Spinal cord (tissue), 10 donors: ENCODE measurements at places on chromosomes 7 and 10. TPM values are rescaled to one million over a fixed set of nuclear protein-coding genes. Genes with fewer than 3 reads are reported as not detected.

Gene OR2A1
- 0.10 TPM for total RNA-seq

Gene ZNF273
- total RNA-seq: 22.7 TPM

Gene CHRM2
- 5.3 TPM for total RNA-seq

Gene ANKMY2
- total RNA-seq: 61.3 TPM

Gene WASHC2C
- 41.4 TPM for total RNA-seq

Gene GJC3
- total RNA-seq: 4.5 TPM

DNA sequence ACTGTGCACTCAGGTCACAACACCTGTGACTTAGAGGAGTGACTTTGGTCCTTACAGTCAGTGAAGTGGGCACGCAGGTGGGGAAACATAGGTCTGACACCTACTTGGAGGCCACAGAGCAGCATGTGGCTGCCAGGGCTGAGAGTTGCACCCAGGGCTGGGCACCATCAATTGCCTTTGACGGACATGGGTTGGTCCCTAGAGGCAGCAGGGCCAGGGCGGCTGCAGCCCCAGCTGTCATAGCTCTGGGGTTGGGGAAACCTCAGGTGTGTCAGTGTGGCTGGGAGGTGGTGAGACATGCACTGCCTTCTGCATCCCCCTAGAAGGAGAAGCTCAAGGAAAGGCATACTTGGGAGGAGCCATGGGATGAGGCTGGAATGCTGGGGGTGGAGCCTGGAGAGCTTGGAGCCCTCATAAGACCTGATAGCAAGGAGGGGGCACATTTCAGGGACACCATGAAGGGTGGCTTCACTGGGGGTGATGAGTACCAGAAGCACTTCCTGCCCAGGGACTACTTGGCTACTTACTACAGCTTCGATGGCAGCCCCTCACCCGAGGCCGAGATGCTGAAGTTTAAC, at the start of gene INMT:
TSS of gene INMT (plus strand) at position 440 of the 578 bp plus-strand sequence. CDS start at position 456, 16 bp downstream.
- peaks cover 42% of the 10 kb centered on the region for H3K4me1 ChIP-seq
- peak within 1 kb of the TSS; percentile 47 for H3K27ac ChIP-seq
- no peak within 1 kb of the TSS for H3K4me3 ChIP-seq
- H3K36me3 ChIP-seq: no peaks in the 10 kb centered on the region

DNA sequence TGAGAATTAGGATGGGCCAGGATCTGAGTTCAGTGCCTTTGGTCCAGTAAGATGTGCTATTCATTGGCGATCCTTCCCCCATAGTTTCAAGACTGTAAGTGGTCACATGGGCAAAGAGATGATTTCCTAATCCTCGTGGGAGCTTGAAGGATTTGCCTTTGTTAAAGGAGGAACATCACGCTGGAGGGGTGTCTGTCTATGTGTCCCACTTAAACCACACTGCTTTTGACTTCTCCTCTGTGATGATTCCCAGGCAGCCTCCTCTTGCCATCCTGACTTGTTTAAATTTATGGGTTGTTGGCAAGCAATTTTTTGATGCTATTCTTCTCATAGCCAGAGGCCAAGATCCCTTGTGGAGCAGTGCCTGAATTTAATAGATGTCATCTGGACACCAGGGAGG, 154.0 kb downstream of the TCF7L2 start:
- H3K27ac ChIP-seq: no peak overlapping the region
- peaks cover 22% of the 10 kb centered on the region for H3K4me1 ChIP-seq
- H3K27me3 ChIP-seq: no peaks in the 10 kb centered on the region
- H3K4me3 ChIP-seq: no peak overlapping the region
- DNase-seq: no peak
- H3K36me3 ChIP-seq: no peaks in the 10 kb centered on the region

GRCh38 chr7:70480927-70481569, 650.9 kb upstream of the GALNT17 start:
- no peak overlapping the region for H3K4me3 ChIP-seq
- no peak for DNase-seq
- no peaks in the 10 kb centered on the region for H3K4me1 ChIP-seq
- no peaks in the 10 kb centered on the region for H3K27me3 ChIP-seq
- no peaks in the 10 kb centered on the region for H3K36me3 ChIP-seq

DNA sequence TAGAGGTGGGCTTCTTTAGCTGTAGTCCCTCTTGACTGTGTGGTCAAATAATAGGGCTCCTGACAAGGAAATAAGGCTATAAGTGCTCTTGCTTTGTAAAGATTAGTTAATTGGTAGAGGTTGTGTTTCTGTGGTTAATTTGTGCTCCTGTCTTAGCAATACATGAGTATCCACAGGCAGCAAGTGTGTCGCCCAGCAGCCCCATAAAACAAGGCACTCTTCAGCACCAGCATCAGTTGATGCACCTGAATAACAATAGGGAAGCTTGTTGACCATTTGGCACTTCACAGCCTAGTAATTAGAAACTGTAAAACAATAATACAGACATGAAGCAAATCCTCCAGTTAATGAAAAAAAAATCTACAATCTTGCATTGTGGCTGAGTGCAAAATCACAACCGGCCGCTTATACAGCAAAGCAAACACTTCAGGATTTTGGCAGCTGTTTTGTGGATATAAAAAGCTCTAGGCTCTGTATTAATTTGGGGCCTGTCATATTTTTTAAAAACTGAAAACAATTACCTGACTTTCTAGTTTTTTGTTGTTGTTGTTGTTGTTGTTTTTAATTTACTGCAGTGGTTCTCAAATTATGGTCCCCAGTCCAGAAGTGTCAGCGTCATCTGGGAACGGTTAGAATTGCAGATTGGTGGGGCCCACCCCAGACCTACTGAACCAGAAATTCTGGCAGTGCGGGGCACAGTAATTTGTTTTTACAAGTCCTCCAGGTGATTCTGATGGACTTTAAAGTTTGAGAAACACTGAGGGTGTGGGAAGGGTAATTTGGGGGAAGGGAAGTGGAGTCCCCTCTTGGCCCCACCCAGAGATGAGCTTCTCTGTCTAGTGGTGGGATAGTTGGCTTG, 56.8 kb downstream of the AUTS2 start:
- H3K27me3 ChIP-seq: no peaks in the 10 kb centered on the region
- H3K4me3 ChIP-seq: no peak overlapping the region
- H3K27ac ChIP-seq: no peak overlapping the region
- no peaks in the 10 kb centered on the region for H3K36me3 ChIP-seq
- peaks cover 6% of the 10 kb centered on the region for H3K4me1 ChIP-seq

- H3K27me3 ChIP-seq: no peaks in the 10 kb centered on the region
- no peaks in the 10 kb centered on the region for H3K36me3 ChIP-seq
- no peak overlapping the region for H3K27ac ChIP-seq
Observed at GRCh38 chr10:104441329-104442000, 87.8 kb downstream of the CFAP58 start.

DNA sequence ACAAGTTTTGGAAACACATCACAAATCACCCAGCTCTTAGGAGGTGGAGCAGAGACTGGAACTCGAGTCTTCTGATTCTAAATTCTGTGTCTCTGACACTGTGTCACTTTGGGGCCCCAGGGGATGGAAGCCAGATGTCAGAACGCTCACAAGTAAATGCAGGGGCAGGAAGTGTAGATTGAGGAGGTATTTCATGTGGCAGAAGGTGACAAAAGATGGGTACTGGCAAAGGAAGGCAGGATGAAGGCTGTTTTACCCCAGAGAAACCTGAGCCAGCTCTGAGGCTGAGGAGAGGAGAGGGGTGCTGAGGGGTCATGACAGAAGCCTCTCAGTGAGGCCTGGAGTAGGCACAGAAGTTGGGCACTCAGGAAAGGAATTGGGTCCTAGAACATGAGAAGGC, 6.0 kb upstream of the PURB start:
- no peaks in the 10 kb centered on the region for H3K36me3 ChIP-seq
- no peaks in the 10 kb centered on the region for H3K27me3 ChIP-seq
- H3K27ac ChIP-seq: no peak overlapping the region
- H3K4me3 ChIP-seq: no peak overlapping the region
- peaks cover 7% of the 10 kb centered on the region for H3K4me1 ChIP-seq

DNA sequence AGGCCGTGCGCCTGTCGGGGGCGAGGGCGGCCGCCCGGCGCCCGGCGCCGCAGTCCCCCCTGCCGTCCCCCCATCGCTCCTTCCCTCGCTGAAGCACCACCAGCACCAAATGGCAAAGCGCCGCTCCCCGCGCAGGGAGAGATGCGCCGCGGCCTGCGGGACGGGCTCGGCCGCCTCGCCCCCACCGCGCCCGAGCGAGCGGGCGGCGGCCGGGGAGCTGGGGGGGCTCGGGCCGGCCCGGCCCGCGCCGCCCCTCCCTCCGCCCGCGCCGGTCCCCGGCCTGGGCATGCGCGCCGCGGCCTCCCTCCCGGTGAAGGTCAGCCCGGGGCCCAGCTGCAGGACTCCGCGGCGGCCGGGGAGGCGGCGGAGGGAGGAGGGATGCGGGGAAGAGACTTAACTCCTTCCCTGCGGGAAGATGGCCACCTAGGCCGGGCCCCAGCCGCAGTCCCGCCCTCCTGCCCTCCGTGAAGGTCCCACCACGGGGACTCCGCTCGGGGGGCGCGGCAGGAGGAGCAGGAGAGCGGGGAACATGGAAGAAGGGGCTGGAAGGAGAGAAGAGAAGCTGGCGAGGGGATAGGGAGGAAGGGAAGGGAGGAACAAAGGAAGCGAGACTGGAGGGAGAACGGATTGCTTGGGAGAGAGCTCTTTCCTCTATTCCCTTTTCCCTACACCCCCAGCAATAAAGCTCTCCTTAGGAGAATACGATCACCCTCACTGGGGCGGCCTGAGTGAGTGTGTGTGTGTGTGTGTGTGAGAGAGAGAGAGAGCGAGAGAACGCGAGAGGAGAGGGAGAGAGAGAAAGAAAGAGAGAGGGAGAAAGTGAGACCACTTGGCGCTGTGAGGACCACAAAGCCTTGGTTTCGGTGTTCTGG, 3.4 kb upstream of the SMARCD3 start:
- H3K4me1 ChIP-seq: peaks cover 79% of the 10 kb centered on the region
- H3K36me3 ChIP-seq: peaks cover 8% of the 10 kb centered on the region
- H3K27ac ChIP-seq: peak overlapping the region; percentile 99
- no peaks in the 10 kb centered on the region for H3K27me3 ChIP-seq
- DNase-seq: no peak
- peak overlapping the region; percentile 84 for H3K4me3 ChIP-seq

DNA sequence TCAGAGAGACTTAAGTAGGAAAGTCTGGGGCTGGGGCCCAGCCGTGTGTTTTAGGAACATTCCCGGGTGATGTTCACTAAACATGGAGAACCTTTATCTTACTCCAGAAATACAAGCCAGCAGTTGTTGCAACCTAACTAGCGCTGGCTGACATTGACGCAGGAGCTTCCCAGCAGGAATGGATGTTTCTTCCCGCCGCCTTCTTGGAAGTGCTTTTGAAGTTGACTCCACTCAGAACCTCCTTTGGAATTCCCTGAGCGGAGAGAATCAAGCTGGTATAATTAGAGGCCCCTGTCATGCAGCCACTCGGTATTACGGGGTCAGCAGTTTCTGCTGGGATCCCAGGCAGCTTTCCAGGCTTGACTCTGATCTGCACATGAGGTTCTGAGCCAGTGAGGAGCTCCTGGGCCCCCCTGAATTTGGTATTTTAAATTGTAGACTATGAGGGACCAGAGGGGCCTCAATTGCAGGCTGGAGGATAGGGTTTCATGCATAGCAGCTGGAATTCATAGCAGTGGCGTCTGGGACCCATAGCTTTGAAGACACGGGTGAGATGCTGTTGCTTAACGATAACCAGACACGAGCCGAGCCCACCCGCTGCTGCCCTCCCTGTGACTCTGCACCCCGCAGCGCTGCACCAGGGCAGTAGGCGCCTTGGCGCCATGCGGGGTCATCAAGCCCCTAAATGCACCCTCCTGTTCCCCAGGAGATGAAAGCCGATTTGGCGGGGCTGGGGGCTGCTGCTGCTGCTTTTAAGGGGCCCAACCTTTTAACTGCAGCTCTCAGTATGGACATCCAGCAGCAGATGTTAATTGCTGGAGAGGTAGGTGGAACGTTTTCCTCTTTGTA, 61.8 kb downstream of the EEPD1 start:
- H3K4me1 ChIP-seq: peaks cover 27% of the 10 kb centered on the region
- H3K36me3 ChIP-seq: no peaks in the 10 kb centered on the region
- no peak for DNase-seq
- H3K4me3 ChIP-seq: no peak overlapping the region
- H3K27ac ChIP-seq: peak overlapping the region; percentile 72

GRCh38 chr10:13536674-13537366, 8.0 kb upstream of the BEND7 start:
- H3K36me3 ChIP-seq: no peaks in the 10 kb centered on the region
- no peak overlapping the region for H3K27ac ChIP-seq
- H3K27me3 ChIP-seq: no peaks in the 10 kb centered on the region
- H3K4me1 ChIP-seq: no peaks in the 10 kb centered on the region
- H3K4me3 ChIP-seq: no peak overlapping the region
- no peak for DNase-seq

- no peak for DNase-seq
- H3K4me3 ChIP-seq: no peak overlapping the region
- no peaks in the 10 kb centered on the region for H3K36me3 ChIP-seq
- no peaks in the 10 kb centered on the region for H3K27me3 ChIP-seq
- no peak overlapping the region for H3K27ac ChIP-seq
- no peaks in the 10 kb centered on the region for H3K4me1 ChIP-seq
Observed at GRCh38 chr7:94177441-94177840, 173.3 kb upstream of the BET1 start.

DNA sequence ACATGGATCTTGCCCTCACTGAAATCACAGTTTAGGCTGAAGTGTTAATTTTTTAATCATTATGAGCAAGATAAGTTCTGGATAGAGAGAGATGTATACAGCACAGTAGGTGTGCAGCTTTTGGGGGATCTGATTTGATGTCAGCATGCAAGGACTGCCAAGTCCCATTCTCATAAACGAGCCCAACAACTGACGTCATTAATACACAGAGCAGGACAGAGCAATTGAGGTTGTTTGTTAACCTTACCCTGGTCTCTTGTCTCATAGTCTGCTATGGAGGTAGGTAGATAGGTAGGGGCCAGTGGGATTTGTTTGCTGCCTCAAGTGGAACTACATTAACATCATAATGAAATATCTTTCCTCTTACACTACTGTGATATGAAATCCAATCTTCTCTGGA, 8.6 kb upstream of the TMEM229A start:
- H3K4me1 ChIP-seq: no peaks in the 10 kb centered on the region
- H3K36me3 ChIP-seq: no peaks in the 10 kb centered on the region
- H3K27me3 ChIP-seq: no peaks in the 10 kb centered on the region
- H3K27ac ChIP-seq: no peak overlapping the region
- no peak overlapping the region for H3K4me3 ChIP-seq

GRCh38 chr7:149109969-149110368, 16.2 kb downstream of the ZNF425 start:
- peaks cover 11% of the 10 kb centered on the region for H3K36me3 ChIP-seq
- H3K27ac ChIP-seq: no peak overlapping the region
- no peaks in the 10 kb centered on the region for H3K27me3 ChIP-seq
- H3K4me1 ChIP-seq: no peaks in the 10 kb centered on the region
- DNase-seq: no peak

GRCh38 chr10:11443468-11444154, 167.8 kb downstream of the USP6NL start:
- H3K4me3 ChIP-seq: no peak overlapping the region
- DNase-seq: no peak
- no peak overlapping the region for H3K27ac ChIP-seq
- H3K36me3 ChIP-seq: no peaks in the 10 kb centered on the region
- H3K4me1 ChIP-seq: peaks cover 12% of the 10 kb centered on the region
- H3K27me3 ChIP-seq: no peaks in the 10 kb centered on the region

DNA sequence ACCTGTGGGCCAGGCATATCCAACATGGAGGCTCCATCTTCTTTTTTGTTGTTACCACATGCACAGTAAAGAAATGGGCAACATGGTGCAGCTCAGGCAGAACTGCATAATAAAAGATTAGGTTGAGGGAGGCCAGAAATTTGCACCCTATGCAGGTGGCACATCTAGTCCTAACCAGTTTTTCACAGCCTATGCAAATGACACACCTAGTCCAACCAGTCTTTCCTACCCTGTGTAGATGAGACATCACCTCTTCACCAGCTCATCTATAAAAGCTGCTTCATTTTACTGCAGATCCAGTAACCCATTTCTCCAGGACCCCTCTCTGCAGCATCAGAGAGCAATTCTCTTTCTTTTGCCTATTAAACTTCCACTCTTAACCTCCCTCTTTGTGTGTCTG, 411.0 kb upstream of the PCDH15 start:
- no peak overlapping the region for H3K27ac ChIP-seq
- H3K4me3 ChIP-seq: no peak overlapping the region
- no peaks in the 10 kb centered on the region for H3K36me3 ChIP-seq
- H3K27me3 ChIP-seq: no peaks in the 10 kb centered on the region
- no peaks in the 10 kb centered on the region for H3K4me1 ChIP-seq
- DNase-seq: no peak
